Gastroesophageal sphincter (tissue), 4 donors: ENCODE measurements at places on chromosomes 4 and X.
A peak's percentile ranks its signal among the peaks of the same experiment; 100 is the strongest.

DNA sequence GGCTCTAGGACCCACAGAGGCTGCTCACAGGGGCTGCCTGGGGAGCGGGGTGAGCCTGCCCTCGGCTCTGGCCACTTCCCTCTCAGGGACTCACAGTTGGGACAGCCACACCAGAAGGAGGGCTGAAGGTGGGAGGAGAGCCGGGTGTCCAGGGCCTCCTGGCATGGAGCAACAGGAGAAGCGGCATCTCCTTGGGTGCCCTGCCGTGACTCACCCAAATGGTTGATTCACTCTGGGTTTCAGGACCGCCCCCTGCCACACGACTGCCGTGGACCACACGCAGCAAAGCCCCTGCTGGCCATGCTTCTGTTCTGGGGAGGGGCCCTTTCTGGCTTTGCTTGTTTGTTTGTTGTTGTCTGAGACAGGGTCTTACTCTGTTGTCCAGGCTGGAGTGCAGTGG, 86.0 kb upstream of the AFAP1 start:
- no peak for ATAC-seq

DNA sequence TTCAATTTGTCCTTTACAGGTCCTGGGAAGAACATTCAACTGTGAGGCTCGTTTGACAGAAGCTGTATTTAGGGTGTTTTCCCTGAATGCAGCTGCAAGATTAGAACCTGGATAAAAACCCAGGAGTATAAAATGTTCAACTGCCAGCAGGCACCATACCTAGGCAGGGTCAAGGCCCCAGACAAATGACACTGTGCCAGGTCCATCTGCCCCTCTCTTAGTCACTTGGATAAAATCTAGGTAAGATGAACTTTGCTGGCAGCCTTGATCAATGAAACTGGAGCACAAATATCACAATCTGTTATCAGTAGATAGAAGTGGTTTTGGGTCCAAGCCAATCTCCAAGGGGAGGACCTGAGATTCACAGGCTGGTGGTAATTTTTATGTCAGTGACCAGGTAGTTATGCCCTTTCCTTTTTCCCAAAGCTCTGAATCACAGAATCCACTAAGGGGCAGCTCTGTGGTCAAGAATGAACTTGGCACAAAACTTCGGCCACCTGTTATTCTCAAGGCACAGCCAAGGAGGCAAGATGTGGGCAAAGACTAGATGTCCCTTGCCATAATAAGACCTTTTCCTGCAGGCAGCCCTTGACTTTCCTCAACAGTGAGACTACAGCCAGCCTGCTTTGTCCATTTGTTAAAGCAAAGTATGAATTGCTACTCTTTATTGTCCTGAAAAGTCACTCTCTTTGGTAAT, 501.0 kb downstream of the PPARGC1A start:
- ATAC-seq, result no peak

GRCh38 chr4:84385203-84385602, 113.9 kb downstream of the NKX6-1 start:
- ATAC-seq, result no peak

DNA sequence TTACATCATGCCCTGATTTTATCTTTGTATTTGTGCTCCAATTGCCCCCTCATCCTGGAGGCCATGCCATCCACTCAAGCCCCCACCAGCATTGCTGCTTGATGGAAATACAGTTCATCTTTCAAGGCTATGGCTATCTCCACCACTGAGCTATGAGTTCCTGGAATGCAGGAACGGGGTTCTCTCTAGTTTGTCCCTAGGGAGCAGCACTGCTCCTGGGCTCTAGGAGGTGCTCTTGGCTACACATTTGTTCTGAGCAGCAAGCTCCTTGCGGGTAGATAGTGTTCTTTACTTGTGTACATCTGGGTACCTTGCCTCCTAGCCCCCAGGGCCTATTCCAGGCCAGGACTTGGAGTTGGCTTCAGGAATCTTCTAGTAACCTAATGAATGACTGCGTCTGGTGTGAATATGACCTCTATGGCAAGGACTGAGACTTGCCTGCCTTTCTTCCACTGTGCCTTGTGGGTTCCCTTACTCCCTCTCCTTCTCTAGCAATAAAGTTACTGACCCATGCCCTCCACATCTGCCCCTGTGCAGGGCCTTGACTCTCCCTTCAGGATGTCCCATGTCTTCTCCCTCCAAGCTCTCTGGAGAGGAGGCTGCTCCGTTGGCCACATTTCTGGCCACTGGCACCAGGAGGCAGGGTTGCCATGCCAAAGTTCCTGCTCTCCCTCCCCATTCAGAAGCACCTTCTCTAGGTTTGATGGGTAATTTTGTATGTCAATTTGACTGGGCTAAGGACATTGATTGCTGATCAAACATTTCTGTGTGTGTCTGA, 7.6 kb downstream of the CITED1 start:
- ATAC-seq, result no peak

DNA sequence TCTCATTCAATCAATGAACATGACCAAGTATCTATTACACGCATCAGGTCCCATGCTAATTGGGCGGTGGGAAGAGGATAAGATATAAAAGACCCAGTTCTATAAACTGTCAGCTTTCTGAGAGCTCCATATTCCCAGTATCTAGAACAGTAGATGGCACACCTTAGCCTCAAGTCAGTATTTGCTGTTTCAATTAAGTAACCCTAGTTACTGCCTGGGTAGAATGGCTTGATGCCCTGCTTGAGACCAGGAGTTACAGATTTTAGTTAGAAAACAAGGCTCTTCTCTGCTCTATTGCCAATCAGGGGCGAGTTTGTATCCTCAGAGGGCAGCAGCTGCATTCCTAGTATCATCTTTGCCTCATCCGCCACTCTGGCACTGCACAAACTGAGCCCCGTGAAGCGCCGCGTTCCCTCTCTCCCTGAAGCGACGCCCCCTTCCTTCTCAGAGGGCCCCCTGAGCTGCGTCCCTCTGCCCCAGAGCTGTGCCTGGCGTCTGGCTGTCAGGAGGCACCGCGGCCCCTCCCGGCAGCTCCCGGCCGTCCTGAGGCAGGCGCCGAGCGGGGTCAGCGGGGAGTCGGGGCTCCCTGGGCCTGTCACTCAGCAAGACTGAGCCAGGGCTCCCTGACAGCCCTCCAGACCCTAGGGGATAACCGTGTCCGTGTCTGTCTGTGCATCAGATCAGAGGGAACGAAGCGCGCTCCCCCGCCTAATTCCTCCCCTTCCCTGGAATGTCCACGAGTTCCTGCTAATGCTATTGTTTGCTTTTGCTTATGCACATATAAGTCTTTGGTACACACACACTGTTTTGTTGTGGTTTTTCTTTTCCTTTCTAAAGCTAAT, 212.4 kb upstream of the TTC29 start:
- peak; percentile 28 for ATAC-seq

DNA sequence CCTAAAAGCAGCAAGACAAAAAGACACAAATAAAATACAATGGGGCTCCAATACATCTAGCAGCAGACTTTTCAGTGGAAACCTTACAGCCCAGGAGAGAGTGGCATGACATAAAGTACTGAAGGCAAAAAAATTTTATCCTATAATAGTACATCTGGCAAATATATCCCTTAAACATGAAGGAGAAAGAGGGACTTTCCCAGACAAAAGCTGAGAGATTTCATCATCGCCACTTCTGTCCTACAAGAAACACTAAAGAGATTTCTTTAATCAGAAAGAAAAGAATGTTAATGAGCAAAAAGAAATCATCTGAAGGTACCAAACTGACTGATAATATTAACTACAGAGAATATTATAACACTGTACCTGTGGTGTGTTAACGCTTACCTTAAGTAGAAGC, 86.4 kb downstream of the ANKRD17 start:
- no peak for ATAC-seq

DNA sequence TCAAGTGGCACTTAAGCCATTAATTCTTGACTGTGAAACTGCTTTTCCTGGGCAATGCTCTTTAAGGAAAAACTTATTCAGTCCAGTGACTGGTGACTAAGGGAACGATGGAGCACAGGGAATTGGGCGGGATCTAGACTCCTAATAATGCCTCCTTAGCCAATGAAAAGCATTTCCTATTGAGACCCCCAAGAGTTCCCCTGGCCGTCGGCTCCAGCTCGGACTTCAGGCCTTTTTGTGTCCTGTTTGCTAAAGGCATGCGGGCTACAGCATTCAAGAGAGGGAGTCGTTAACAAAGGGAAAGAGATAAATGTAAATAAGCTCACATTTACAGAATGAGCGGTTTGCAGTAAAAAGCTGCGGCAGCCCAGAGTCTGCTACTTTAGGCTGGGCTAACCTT, at the start of gene LPAR4:
LPAR4 (plus strand) TSS at position 232 of the 400 bp plus-strand sequence. CDS start 7,150 bp downstream, outside the sequence.
- ATAC-seq, result no peak

DNA sequence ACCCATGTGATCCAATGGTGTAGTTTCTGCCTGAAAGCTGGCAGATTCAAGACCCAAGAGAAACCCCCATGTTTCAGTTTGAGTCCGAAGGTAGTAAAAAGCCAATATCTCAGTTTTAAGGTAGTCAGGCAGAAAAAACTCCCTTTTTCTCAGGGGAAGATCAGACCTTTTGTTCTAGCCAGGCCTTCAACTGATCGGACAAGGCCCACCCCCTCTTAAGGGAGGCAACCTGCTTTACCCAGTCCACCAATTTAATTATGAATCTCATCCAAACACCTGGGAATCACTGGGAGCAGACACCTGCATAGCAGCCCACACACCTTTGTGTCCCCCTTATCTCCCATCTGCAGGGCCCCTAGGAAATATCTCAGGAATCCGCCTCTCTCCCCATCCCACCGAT, 322.0 kb downstream of the STK32B start:
- ATAC-seq, result no peak

GRCh38 chr4:185573651-185574199, 38.4 kb upstream of the PDLIM3 start:
- peak; percentile 54 for ATAC-seq

GRCh38 chr4:182886205-182886604, 31.0 kb downstream of the DCTD start:
- ATAC-seq, result no peak

GRCh38 chr4:35315419-35315818, 928.9 kb downstream of the ARAP2 start:
- no peak for ATAC-seq

DNA sequence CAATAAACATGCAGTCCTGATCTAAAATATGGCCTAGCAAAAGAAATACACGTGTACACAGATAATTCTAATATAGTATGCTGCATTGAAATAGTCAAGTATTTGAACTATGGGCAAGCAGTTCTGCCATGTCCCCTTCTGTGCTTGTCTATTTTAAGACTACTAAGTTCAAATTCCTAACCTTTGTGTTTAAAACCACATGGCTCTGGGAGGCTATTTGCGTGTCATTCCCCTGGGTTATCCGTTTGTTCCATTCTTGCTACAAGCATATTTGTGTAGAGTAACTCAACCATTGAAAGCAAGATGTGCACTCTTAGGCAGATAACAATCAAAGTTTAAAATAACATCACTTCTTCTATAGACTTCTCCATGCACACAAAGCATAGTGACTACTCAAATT, 25.4 kb upstream of the TBC1D1 start:
- peak; percentile 55 for ATAC-seq

- no peak for ATAC-seq
Measured at GRCh38 chrX:128929271-128930057, 593.8 kb downstream of the SMARCA1 start.

DNA sequence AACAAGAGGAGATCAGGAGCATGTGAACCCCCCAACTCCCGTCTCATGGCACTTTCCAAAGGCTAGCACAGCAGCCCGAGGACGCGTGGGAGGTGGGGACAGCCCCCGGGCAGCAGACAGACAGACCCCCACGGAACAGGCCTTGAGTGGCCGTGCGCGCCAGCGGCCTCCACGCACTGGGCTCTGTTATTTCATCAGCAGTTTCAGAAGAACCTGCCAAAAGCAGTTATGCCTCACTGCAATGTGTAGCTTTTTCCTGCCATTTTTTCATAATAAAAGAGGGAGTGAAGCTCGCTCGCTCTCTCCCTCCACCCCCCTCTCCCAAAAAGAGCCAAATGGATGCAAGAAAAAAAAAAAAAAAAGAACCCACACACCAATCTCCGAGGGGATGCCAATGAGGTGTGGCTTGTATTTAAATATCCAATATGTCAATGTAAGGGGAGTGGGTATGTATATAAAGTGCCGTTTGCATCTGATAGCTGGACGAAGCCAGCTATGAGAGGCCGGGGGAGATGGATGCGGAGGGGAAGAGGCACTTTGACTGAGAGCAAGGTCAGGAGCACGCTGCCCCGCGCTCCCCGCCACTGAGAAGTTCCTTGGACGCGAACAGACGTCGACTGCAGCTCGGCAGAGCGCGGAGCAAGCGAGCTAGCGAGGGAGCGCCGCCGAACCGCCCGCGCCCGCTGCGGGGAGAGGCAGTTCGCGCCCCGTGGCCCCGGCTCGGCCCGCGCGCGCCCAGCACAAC, at the start of gene FGF16:
FGF16 (plus strand) TSS at position 482 of the 745 bp plus-strand sequence. CDS start 286 bp downstream, outside the sequence.
- ATAC-seq, result no peak

DNA sequence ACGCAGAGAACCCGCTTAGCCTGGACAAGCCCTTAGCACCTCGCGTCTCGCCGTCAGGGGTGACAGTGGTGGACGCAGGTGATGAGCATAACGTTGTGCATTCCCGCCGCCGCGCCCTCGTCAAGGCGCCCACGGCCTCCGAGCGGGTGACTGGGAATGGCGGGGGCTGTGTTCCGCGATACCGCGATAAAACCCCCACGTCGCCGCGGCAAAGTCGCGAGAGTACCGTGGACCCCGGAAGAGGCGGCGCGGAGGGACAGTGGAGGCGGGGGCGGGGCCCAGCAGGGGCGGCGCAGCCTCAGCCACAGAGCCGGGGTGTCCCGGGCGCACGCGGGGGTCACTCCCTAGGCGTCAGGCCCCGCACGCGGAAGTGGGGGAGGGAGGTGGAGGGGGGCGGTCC, 53.8 kb downstream of the ZFYVE28 start:
- ATAC-seq, result peak; percentile 78

DNA sequence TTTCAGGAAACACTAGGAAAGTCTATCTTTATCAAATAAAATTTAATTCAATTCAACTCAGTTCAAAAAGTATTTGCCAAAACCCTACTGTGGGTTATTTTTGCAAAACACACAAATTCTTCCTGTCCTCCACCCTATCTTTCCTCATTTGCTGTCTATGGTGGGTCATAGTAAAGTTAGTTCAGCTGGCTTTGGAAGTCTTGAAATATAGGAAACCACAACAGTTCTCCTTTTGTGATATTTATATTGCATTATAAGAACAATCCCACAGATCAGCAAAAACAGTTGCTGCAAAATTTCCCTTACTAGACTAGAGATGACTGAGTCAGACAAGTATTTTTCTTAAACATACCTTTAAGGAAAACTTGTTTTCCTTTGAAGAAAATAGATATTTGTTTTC, 22.2 kb downstream of the CYBB start:
- no peak for ATAC-seq
